ENCODE measurements at places on chromosomes 3 and 15.
A peak's percentile ranks its signal among the peaks of the same experiment; 100 is the strongest.

DNA sequence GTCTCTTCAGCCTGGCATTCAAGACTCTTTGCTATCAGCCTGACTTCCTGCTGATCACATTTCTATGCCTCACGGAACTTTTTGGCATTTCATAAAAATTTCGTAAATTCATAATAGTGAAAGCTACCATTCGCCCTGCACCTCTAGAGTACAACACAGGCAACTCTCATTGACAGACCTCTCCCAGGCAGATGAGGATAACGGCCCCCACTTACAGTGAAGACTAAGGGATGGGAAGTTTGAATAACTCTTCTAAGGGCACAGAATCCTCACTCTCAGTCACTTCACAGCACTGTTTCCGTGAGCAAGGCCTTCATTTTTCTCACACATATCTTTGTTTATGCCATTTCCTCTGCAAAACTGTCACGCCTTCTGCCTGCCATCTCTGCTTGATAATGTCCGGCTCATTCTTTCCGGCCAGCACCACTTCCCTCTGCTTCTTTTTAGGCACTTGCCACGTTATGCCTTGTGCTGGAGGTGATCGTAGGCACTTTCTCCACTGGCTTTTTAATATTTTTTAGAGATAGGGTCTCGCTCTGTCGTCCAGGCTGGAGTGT lies 224.1 kb upstream of the HES1 start:
- peak; percentile 60 for DNase-seq

GRCh38 chr3:37741644-37742043 lies 120.0 kb upstream of the CTDSPL start:
- no peak for DNase-seq

- DNase-seq: no peak
Observed at GRCh38 chr3:64568895-64569517, 118.8 kb downstream of the ADAMTS9 start.

- DNase-seq: no peak
Observed at GRCh38 chr3:110813541-110813940, 258.1 kb upstream of the NECTIN3 start.

DNA sequence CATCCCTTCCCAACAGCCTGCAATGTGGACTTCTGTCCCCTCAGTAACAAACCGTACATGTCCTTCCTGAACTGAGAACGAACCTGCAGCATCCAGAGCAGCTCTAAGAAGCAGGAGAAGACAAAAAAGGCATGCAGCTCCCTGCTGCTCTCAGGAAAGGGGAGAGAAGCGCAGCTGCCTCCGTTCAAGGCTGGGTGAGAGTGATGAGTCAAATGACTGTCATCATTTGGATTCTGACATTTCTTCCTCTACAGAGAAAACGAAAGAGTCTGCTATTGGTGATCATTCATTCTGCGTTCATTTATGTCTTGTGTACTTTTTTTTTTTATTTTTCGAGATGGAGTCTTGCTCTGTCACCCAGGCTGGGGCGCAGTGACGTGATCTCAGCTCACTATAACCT lies 677.8 kb downstream of the FHIT start:
- DNase-seq: no peak

- DNase-seq: peak; percentile 79
Observed at GRCh38 chr15:60557191-60557618, 78.3 kb upstream of the ICE2 start.

DNA sequence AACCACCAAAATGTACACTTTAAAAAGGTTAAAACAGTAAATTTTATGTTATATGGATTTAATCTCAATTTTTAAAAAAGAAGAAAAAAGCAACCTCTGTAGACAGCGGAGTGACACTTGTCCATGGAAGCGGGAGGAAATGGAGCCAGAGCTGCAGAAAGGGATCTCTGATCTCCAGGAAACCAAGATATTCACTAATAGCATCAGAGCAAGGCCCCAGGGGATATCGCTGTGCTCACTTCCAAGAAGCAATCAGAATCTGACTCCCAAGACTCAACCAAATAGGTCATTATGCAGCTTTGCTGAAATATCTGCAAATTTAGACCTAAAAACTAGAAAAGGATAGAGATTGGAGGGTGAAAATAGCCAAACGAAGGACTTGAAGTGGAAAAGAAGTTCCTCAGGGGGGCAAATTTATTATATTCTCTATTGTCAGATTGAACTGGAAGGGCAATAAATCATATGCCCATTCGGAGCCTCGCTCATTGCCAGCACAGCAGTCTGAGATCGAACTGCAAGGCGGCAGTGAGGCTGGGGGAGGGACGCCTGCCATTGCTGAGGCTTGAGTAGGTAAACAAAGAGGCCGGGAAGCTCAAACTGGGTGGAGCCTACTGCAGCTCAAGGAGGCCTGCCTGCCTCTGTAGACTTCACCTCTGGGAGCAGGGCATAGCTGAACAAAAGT lies 62.0 kb upstream of the ATP2C1 start:
- DNase-seq: no peak

GRCh38 chr3:38843898-38844297 lies 27.9 kb upstream of the SCN10A start:
- no peak for DNase-seq

DNA sequence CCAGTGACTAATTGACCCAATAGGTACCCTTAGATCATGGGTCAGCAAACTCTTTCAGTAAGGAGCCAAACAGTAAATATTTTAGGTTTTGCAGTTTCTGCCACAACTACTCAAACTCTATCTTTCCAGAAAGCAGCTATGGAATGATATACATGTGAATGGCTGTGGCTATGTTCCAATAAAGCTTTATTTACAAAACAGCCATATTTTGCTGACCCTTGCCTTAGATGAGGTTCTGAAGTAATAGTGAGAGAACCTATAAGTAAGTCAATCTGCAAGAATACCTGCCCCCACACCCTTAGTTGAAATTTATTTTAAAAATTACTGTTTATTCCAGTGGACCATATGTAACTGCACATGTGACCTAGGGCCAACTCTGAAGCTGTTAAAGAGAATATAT lies 134.0 kb downstream of the CMSS1 start:
- no peak for DNase-seq

DNA sequence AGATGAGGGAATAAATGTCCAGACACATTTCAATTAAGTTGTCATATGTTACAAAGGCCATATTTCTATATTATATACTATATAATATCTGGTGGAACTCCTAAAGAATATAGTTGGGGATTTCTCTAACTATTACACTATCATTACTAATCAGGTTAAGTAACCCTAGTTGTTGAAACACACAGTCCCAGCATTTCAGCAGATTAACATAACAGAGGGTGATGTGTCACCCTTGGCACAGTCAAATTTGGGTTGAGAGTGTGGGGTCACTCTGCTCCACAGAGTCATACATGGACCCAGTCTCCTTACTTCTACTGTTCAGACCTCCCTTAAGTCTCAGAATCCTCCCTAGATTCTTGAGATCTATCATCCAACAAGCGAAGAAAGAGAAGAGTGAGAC lies 496.4 kb upstream of the MDFIC2 start:
- DNase-seq: no peak

- no peak for DNase-seq
Observed at GRCh38 chr15:99430881-99431401, 134.8 kb upstream of the MEF2A start.

GRCh38 chr3:50318615-50319014 lies 3.9 kb downstream of the HYAL2 start:
- no peak for DNase-seq

- DNase-seq: no peak
Observed at GRCh38 chr15:87704276-87704675, 552.3 kb downstream of the NTRK3 start.

GRCh38 chr3:169615833-169616232 lies 47.7 kb downstream of the MECOM start:
- no peak for DNase-seq

- DNase-seq: no peak
Observed at GRCh38 chr3:156576051-156576450, 21.1 kb upstream of the SSR3 start.

DNA sequence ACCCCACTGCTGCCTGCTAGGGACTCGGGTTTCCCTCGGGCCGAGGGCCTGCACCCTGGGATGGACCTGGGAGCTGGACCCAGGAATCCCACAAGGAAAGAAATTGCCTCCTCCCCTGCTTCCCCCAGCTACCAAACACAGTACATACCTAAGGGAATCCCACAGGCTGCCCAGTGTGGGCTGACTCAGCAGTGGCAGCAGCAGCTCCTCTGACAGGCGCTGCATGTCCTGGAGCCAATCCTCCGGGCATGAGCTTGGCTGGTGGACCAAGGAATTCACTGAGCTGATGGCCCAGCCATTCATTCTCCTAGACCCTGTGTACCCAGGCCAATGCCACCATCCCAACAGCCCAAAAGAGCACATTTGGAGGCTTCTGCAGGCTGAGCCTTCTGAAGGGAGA lies 9.5 kb upstream of the LTK start:
- no peak for DNase-seq

DNA sequence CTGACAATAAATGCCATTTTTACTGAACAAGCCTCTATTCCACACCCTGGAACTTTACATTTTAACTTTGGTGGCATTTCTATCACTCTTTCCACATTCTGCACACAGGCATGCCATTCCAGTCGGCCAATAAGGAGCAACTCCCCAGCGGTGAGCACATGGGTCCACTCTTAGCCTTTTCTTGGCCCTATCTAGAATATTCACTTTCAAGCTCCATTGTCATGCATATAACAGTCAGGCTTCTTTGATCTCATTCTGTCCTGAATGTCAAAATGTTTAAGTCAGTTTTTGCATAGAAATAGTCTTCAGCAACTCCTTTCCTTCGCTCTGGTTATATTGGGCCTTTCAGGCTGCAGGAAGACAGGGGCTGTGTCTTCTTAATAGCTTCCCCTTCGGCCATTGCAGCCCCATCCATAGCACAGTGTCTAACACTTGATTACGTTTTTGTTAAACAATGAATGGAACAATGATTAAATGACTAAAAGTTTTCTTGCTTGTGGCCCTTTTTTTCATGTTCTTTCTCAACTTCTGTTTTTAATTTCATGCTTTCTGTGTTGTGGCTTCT lies 427.3 kb downstream of the MFSD1 start:
- DNase-seq: no peak

GRCh38 chr15:34259566-34259965 lies 34.8 kb downstream of the EMC4 start:
- no peak for DNase-seq

- no peak for DNase-seq
Observed at GRCh38 chr15:56194035-56194434, 49.6 kb downstream of the RFX7 start.

GRCh38 chr3:121981473-121981872 lies 40.6 kb downstream of the ILDR1 start:
- DNase-seq: peak; percentile 54

GRCh38 chr3:173938616-173939015 lies 541.1 kb downstream of the NLGN1 start:
- DNase-seq: no peak

DNA sequence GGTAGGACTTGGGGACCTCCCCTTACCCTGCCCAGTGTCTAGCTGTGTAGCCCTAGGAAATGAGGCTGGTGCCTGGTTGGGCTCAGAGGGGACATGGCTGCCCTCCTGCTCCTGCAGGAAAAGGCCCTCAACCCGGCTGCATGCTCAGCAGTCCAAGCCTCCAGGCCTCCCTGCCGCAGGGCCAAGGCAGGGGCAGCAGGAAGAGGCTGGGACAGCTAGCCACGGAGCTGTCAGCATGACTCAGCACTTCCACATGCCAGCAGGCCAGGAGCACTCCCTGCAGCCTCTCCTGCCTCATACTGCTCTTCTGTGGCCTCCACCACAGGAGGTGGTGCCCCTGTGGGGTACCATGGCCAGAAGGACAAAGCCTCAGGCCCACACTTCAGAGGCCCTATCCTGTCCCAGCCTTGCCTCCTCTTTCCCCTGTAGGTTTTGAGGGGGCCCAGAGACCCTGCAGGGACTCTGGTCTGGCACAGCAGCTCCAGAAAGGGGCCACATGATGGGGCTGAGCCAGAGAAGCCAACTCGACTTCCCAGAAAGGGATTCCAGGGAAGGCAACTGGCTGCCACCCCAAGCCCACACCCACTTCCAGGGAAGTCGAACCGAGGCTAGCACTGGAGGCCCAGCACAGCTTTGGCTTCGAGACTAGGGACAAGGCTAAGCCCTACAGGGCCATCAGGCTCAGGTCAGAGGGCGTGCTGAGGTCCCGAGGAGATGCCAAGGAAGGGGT lies 19.5 kb downstream of the TKT start:
- no peak for DNase-seq

DNA sequence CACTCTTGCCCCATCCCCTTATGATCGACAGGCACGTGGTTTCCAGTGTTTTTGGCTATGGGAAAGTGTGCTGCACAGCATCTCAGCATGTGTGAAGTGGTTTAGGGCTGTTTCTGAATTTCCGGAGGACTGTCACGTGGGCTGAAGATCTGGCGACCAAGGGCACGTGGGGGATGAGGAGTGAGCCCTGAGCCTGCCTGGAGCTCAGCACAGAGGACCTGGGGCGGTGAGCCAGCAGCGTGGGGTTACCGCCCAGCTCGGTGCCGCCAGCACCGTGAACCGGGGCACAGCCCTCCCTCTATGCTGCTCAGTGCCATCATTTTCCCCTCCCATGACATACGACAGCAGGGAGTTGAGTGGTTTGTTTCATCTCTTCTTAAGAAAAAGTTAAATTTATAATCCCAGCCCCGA lies 150.2 kb downstream of the DNAJB8 start:
- DNase-seq: peak; percentile 86

DNA sequence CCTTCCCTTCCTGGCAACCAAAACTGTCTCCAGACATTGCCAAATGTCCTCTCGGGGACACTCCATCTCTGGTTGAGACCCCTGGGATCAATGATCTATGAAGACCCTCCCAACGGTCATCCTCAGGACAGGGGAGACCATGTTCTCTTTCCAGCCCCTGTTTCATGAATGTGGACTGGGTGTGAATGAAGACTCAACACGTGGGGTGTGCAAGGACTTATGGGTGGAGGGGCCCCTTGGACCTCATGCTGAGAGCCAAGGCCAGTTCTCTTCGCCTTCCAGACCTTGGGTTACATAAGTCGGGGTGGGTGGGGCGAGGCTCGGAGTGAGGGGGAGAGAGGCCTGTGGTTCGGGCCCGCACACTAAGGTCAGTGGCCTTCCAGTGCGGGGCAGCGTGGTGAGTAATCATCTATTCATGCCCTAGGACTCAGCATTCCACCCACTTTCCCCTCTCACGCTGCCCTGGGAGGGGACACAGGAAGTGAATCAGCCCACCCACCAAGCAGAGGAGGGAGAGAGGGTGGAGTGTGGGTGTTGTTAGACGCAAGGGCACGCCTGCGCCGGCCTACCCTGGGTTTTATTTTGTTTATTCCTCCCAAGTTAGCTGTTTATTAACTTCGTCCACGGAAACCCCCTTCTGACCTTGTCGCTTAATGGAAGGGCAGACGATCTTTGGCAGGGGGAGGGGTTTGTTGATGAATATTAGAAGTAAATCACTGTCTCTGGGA lies 6.7 kb downstream of the PAQR5 start:
- DNase-seq: no peak

DNA sequence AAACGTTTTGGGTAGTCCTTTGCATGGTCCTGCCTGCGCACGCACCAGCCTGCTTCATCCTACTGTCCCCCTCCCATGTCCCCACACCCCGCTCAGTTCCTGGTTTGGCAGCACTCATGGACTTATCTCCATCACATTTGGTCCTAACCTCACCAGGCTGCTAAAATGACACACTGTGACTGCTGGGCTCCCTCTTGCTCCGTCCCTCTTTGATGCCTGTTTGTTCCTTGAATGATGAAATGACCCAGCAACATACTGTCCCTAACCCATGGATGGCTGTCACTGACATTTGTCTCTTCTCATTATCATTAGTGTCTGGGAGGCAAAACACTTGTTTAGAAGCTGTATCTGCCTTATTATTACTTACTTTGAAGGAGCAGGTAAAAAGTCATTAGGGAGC lies 80.5 kb downstream of the CHDH start:
- DNase-seq: no peak
